Skin of body (tissue), 3 donors: ENCODE measurements at places on chromosomes 11 and 22. TPM values are rescaled to one million over a fixed set of nuclear protein-coding genes. Genes with fewer than 3 reads are reported as not detected.

SYT13 gene
- total RNA-seq = 0.30 TPM

DNA sequence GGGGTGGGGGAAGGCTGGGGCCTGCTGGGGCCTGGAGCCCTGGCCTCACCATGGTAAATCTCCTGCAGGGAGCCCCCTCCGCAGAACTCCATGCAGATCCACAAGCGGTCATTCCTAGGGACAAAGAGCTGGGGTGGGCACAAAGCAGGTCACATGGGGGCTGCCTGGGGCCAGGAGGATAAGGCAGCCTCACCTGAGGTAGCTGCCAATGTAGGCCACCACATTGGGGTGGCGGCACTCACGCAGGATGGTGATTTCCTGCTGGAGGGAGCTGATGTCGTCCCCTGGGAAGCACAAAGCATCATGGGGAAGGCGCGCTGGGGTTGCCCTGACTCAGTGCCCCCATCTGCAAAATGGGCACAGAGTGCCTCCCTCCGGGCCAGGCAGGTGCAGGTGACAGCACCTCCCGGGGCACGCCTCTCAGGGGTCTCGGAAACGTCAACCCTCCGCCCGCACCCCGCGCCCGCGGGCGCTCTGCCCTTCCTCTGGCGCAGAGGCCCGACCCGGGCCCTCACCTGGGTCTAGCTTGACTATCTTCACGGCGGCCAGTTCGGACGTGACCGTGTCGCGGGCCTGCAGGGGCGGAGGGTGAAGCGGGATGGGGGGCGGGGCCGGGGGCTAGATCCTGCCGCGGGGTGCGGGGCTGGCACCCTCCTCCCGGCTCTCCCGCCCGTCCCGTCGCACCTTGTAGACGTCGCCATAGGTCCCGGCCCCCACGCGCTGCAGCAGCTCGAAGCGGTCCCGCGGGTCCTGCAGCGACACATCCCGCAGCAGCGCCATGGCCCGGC is 450 bp downstream of the MAP4K2 start:
- DNase-seq = no peak

DNA sequence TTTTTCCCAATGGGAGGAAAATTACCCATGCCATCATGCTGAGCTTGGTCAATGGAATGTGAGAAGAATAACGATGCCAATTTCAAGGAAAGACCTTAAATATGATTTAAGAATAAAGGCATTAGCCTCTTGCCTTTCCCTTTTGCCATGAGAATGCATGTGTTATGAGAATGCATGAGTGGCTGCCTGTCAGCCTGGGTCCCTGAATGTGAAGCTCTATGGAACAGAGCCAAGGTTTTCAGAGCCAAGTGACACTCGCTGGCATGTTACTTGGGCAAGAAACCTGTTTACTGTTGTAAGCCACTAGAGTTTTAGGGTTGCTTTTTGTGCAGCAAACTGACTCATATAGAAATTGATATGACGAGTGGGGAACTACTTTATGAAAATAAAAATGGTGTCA is 75.7 kb downstream of the JRKL start:
- DNase-seq = no peak

- no peak for DNase-seq
These were observed 59.2 kb upstream of the SHISAL1 start for GRCh38 chr22:44371741-44372525.

DNA sequence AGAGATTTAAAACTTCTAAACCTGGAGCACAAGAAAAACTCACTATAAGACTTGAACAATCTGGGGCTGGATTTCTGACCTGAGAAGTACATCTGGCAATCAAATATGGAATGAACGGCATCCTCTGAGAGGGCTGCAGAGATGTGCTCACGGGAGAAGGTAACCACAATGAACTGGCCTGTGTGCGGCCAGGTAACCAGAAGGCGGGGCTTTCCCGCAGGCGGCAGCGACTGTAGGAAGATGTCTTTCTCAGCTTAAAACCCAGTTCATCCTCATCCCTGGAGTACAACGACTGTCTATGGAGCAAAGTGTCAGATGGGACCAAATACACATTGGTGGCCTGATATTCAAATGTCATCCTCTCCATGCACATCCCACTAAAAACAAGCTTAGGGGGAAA is 24.5 kb downstream of the MICAL3 start:
- no peak for DNase-seq

GRCh38 chr11:123796226-123796625 is 9.9 kb downstream of the OR6M1 start:
- DNase-seq = no peak
